ENCODE measurements at places on chromosomes 12 and 14. TPM values are rescaled to one million over a fixed set of nuclear protein-coding genes. Genes with fewer than 3 reads are reported as not detected.

Gene C3AR1
- polyA plus RNA-seq: 0.52 TPM

DNA sequence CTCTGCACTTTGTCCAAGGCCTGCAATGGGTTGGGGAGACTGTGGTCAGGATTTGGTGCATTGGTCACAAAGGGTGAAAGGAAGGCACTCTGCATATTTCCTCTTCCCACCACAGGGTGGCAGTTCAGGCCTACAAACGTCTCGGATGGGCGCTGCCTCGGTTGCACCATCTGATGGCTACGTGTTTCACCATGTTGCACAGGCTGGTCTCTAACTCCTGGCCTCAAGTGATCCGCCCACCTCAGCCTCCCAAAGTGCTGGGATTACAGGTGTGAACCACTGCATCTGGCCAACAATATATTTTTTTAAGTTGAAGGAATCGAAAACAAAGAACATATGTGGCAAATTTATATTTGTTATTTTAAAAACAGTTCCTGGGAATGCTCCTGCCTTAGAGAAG lies 35.1 kb downstream of the TMBIM6 start:
- DNase-seq: peak; percentile 56

DNA sequence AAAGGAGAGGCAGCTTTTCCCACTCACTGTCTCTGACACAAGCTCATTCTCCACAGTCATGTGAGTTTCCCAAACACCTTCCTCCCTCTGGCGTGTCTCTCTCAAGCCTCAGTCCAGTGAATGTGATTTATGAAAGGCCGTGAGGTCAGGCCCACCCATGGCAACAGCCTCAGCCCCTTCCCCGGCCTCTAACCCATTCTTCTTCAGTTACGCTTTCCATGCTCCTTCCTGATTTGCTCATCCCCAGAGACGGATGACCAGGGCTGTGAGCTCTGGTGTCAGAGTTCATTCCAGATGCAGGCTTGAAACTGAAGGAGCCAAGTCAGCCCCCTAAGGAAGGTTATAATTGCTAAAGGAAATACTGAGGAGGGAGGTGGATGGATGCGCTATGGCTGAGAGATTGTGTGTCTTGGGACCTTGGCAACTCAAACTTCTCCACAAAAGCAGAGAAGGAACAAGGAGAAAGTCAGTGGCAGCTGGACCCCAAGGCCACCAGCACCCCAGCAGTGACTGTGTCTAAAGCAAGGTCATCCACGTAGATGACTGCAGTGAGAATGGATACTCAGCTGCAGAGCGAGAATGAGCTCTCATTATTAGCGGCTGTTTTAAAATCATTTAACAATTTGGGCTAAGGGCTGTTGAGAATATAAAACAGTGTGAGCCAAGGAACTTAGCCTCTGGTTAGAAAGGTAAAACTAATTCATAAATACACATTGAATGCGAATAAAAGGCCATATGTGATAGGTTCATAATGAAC lies 84.1 kb downstream of the FBXL14 start:
- DNase-seq: no peak

- DNase-seq: no peak
Observed at GRCh38 chr14:82667006-82667405, 1133.4 kb upstream of the SEL1L start.

DNA sequence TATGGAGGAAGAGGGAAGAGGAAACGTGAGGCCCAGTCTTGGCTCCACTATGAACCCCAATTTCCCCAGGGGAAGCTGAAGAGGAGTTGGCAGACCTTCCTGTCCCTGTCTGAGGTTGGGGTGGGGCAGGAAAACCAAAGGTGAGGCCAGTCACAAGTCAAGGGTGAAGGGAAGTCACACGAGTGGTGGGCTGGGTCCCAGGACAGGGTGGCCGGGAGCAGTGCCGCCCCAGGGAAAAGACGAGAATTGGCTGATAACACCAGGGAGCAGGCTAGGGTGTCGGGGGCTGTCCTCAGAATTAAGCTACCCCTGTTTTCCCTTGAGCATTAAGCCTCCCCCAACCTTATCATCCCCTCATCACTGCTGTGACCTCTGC lies 3.1 kb downstream of the VDR start:
- no peak for DNase-seq
